ENCODE measurements at places on chromosomes 6 and 20. TPM values are rescaled to one million over a fixed set of nuclear protein-coding genes. Genes with fewer than 3 reads are reported as not detected.

Gene CDK19
- total RNA-seq, result 3.5 TPM

Gene SOX12
- total RNA-seq, result 20.0 TPM

Gene SNAI1
- total RNA-seq, result 18.5 TPM

Gene RTEL1
- 6.2 TPM for total RNA-seq

Data from A549 treated with DMSO at 1 μM for 4 hours (cell line).